NCI-H69 (cell line): ENCODE measurements at places on chromosomes 5 and 9.

GRCh38 chr9:17962747-17963146 lies 383.9 kb downstream of the SH3GL2 start:
- peak; percentile 25 for DNase-seq

DNA sequence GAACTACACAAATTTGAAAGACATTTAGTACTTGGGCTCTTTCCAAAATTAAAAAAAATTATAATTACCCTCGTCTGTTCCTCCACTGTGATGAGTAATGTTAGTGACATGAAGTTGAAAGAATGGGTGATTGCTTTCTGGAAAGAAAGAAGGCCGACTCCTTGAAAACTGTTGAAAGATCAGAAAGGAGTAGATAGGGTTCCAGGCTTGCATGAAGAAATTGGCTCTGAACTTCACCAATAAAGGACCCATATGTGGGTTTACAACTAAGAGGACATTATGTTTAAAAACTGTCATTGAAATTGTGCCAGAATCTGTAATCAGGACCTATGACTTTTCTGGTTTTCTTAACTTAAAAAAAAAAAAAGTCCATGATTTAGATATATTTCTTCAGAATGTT lies 20.7 kb upstream of the MOCS2 start:
- DNase-seq = no peak

- DNase-seq = no peak
These were observed 229.5 kb downstream of the CD180 start for GRCh38 chr5:66967102-66967501.

DNA sequence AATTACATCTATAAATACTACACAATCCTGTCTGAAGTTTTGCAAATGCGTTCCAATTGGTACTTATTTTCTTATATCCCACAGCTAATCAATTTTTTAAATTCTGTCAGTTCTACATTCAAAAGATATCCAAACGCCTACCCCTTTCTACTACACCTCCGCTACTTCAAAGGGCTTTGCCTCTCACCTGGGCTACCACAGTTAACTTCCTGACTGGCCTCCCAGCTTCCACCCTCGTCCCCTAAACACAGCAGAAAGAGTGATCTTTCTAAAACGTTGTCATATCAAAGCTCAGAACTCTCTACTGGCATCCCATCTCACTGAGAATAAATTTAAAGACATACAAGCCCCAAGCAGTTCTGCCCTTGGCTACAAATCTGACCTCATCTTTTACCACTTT lies 32.3 kb upstream of the NIPBL start:
- no peak for DNase-seq

- DNase-seq = peak; percentile 84
These were observed 980 bp downstream of the CCNO start for GRCh38 chr5:55232271-55232984.

DNA sequence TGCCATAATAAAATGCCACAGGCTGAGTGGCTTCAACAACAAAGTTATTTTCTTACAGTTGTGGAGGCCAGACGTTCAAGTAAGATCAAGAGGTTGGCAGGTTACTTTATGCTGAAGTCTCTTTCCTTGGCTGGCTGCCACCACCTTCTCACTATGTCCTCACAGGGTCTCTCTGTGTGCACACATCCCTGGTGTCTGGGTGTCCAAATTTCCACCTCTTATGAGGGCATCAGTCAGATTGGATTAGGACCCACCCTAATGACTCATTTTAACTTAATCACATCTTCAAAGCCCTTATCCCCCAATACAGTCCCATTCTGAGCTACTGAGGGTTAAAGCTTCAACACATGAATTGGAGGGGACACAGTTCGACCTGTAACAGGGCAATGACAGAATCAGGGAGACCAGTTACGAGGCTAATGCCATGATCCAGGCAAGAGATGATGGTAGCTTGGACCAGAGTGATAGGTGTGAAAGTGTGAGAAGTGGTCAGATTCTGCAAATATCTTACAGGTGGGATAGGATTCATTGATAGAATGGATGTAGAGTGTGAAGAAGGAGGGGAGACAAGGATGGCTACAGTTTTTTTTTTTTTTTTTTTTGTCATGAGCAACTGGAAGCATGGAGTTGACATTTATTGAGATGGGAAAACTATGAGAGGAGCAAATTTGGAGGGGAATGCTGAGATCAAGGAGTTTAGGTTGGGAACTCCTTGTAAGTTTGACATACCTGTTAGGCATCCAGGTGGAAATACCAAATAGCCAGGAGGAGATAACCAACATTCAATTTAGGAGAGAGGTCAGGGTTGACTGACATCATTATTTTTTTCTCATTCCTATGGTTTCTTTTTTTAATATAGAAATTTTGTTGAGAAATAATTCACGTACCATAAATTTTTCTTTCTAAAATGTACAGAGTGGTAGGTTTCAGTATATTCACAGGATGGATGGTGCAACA lies 39.6 kb upstream of the FGF1 start:
- DNase-seq = no peak

GRCh38 chr5:107670932-107671741 lies at the start of gene EFNA5:
TSS of gene EFNA5 (minus strand) at chr5:107670937.
- peak; percentile 91 for DNase-seq

DNA sequence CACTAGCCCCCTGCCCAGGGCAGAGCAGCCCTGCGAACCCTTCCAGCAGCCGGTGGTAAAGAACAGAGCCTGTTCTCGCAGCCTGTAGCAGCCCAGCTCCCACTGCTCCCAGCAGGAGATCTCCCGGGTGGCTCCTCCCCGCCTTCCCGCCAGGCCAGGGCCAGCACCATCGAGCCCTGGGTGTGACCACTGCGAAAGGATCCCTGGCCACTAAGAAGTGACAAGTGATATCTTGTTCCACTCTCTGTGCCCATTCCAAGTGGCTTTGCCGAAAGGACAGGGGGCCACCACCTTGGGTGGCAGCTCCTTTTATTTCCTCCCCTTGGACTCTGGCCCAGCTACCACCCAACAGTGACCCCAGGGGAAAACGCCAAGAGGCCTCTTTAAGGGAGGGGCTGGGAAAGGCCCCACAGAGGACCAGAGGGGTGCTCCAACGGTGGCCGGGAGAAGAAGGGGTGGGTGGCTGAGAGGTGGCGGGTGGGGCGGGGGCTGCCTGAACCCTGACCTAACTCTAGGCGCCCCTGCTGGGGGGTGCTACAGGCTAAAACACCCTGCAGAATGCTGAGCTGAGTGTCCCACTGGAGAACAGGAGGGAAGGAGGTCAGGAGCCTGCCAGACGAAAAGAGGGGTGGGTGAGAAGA lies 1.6 kb downstream of the NACC2 start:
- DNase-seq = peak; percentile 46

DNA sequence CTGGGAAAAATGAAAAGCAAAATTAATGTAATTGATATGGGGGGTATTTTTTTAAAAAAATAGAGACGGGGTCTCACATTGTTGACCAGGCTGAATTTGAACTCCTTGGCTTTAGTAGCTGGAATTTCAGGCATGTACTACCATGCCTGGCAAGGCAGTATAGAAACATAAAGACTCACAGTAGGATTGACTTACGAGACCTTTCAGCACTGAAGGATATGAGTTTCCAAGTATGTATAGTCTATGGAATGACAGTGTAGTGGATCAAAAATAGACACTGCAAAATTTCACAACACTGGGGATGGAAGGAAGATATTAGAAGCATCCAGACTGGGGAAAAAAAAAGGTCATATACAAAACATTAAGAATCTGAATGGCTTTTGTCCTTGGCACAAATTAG lies 6.8 kb downstream of the DCP2 start:
- no peak for DNase-seq

GRCh38 chr9:27351438-27351837 lies 54.5 kb upstream of the EQTN start:
- peak; percentile 80 for DNase-seq

- no peak for DNase-seq
These were observed 1023.1 kb upstream of the DMAC1 start for GRCh38 chr9:8822667-8823025.

GRCh38 chr5:131230406-131230805 lies 33.4 kb upstream of the CDC42SE2 start:
- DNase-seq = peak; percentile 56

DNA sequence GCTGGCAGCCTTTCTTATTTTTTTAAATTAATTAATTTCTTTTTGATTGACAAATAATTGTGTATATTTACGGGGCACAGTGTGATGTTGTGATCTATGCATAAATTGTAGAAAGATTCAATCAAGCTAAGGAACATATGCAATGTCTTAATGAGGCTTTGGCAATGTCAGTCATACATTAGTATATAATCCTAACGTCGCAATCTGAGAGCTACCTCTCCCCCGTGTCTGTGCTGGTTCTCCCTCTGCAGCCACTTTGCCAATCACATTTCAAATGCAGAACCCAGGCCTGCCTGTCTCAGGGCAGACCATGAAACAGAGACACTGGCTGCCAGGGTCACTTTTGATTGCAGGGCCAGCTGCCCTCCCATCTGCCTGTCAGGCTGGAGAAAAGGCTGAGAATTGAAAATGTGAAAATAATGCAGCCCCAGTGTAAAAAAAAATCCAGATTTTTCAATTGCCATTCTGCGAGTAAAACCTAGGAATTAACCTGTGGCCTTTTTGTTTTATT lies 56.3 kb downstream of the SLC24A2 start:
- DNase-seq = peak; percentile 53

GRCh38 chr5:163914910-163915309 lies 409.5 kb downstream of the MAT2B start:
- peak; percentile 100 for DNase-seq

GRCh38 chr9:26650325-26650724 lies 242.3 kb downstream of the CAAP1 start:
- DNase-seq = peak; percentile 11

- no peak for DNase-seq
These were observed 3.0 kb downstream of the F2RL2 start for GRCh38 chr5:76620166-76620565.

DNA sequence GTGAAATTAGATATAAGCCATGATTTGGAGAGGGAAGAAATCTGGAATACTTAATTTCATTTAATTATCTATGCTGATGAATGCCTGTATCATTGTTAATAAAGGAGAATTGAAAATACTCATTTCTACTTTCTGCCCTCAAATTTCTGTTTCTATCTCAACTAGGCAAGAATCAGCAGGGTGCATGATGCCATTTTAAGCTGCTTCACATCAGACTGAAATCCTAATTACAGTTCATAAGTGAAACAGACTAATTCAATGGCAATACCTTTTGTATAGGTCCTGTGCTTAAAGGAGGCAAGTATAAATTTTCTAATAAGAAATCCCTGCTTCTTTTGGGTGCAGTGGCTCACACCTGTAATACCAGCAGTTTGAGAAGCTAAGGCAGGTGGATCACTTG lies 22.3 kb upstream of the TAL2 start:
- no peak for DNase-seq

DNA sequence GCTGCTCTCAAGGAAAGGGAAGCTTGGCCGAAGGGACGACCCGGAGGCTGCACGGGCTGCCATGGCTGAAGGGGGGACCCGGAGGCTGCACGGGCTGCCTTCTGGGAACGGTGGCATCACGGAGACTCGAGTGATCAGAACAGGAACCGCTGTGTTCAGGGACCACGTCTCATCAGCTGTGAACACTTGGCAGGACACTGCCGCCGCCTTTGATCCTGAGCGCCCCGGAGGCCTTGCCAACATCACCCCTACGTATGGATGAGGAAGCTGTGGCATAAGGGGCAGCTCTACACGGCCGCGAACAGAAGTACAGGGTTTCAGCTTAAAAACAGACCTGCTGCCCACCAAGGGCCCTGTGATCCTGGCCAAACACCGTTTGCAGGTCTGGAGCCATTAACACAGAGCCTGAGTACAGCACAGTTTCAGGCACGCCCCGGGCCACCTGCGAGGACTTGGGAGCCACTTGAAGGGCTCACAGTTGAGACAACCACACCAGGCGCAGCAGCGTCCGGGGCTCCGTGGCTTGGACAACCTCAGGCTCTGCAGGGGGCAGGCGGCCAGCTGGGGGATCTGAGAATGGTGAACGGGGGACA lies 23.9 kb upstream of the TERT start:
- DNase-seq = no peak

DNA sequence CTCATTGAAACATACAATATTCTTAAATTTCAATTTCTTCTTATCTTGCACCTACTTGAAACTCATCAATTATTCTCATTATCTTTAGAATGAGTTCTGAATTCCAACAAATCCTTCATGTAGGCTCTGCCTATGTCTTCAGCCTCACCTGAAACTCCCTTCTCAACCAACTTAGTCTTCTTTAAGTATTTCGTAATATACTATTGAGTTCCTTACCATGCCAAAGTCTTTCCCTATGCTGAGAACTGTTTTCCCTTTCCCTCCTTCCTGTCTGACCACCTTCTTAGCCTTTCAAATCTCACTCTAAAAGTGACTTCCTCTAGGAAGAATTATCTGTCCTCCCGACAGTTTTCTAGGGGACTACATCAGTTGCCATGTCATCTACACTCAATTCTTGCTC lies 50.9 kb upstream of the ZFAND5 start:
- no peak for DNase-seq

DNA sequence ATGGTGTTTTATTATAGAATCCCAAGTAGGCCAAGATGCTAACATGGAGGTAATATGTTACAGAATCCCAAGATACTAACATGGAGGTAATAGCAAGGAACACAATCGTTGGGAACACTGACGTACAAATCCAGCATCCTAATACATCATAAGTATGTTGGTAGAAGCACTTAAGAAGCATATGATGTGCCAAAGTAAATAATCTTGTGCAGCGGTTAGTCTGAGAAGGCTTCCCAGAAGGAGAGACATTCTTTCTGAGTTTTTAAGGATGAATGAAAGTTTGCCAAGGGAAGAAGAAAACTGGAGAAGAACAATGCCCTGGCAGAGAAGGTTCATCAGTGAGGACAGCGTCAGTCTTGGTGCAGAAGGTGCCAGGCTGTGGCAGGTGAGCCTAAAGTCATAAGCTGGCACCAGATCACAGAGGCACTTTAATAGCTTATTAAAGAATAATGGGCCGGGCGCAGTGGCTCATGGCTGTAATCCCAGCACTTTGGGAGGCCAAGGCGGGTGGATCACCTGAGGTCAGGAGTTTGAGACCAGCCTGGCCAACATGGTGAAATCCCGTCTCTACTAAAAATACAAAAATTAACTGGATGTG lies 294.5 kb upstream of the PIK3R1 start:
- no peak for DNase-seq

DNA sequence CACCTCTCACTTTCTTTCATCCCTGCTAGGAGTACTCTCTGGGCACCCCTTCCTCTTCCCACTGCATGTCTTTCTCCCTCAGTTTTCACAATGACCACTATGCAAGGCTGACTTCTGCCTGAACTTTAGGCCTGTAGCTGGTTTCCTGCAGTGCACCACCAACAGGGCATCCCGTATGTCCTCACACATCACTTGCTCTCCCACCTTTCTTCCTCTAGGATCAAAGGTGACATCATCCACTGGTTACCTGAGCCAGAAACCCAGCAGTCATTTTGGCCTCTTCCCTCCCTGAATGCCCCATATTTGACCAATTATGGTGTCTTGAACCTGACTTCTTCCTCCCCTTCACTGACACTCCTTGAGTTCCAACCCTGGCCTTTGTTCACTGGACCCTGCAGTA lies 8.5 kb downstream of the GAS1 start:
- no peak for DNase-seq

- DNase-seq = peak; percentile 49
These were observed 25.9 kb downstream of the QRFP start for GRCh38 chr9:130870491-130871381.
